ENCODE measurements at places on chromosomes 5 and 9.

- DNase-seq = no peak
Observed at GRCh38 chr5:84450617-84451414, 66.1 kb upstream of the EDIL3 start.

GRCh38 chr9:91197232-91198181 is 164.2 kb downstream of the AUH start:
- no peak for DNase-seq

- DNase-seq = peak; percentile 18
Observed at GRCh38 chr5:14706615-14707021, 42.1 kb downstream of the OTULIN start.

- DNase-seq = no peak
Observed at GRCh38 chr9:131608493-131609037, 63.2 kb downstream of the PRRT1B start.

DNA sequence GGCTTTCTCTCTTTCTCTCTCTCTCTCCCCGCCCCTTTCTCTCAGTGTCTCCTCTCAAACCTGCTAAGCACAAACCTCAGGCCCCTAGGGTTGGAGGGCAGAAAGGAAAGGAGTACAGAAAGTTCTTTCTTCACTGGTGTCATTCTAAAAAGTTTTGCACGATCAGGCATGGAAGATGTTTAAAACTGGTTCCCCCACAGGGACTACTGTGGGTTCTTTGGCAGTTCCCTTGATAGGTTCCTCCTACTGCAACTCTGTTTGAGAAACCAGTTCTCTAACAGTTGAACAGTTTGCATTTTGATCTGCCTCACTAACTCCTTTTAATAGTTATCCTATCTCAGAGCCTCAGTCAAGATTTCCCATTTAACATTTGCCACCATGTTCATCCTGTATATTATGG is 82.9 kb downstream of the CDO1 start:
- DNase-seq = no peak

DNA sequence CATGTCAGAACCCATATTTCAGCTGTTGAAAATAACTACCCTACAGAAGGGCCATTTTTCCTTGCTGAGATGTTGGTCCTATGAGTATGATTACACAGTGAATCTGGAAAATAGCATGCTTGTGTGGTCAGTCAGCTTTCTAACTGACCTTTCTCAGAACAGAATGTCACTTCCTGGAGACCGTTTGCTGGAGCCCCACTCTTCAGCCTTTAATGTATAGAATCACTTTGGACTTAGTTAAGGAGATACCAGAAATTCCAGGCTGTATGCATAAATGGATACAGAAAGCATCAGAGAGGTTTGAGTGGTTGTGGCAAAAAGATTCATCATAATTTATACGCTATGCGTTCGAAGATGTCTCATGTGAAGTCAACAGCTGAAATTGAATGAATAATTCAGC is 488.1 kb downstream of the EBF1 start:
- no peak for DNase-seq

- no peak for DNase-seq
Observed at GRCh38 chr5:10018201-10019069, 231.3 kb downstream of the ATPSCKMT start.

GRCh38 chr9:88808019-88808656 is 183.1 kb upstream of the S1PR3 start:
- no peak for DNase-seq

GRCh38 chr5:13133951-13134350 is 810.5 kb downstream of the DNAH5 start:
- DNase-seq = no peak

DNA sequence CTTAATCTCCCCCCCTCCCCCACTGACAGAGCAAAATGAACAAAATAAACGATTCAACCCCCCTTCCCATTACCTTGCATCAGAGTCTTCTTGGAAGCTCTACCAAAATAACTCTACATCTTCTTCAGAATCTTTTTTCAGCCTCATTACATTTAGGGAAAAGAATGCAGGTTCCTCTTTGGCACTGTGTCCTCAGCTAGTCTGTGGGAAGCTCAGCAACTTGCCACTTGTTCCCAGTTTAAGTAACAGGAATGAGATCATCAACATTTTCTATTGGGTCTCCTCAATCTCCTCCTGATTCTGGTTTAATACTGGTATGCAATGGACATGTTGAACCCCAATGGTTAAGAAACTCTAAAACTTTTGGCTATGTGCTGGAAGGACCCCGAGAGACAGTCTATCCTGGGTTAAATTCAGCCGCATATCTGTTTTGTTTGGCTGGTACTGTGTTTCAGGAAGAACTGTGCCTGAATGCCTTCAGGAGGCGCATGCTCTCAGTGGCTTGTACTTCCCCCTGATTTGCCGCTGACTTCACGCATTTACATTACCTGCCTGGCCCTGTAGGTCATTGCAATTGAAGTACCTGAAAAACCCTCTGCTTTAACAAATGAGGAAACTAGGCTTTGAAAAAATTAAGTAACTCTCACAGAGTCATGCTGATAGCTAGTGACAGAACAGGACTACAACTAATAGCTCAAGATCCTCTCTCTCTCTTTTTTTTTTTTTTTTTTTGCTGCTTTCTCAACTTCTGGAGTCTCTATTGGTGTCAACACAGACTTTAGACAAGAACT is 78.1 kb upstream of the HMHB1 start:
- no peak for DNase-seq

DNA sequence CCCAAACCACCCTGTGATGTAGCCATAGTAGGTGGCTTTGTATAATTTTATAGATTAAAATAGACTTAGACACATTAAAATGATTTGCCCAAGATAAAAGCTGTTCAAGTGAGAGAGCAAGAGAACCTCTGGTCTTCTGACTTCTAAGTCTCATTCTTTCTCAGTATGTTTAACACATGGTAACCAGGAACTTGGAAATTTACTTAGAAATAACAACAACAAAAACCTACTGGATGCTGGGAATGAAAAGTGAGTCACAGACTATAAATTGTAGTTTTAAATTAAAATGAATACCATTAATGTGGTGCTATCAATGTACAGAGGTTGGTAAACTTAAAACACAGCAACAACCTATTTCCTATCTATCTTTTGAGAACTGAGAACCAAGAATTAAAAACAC is 30.4 kb downstream of the HMGCR start:
- DNase-seq = no peak

GRCh38 chr5:88979244-88979643 is 96.3 kb upstream of the MEF2C start:
- no peak for DNase-seq

GRCh38 chr9:35557320-35557719 is 47.7 kb upstream of the TESK1 start:
- DNase-seq = no peak

DNA sequence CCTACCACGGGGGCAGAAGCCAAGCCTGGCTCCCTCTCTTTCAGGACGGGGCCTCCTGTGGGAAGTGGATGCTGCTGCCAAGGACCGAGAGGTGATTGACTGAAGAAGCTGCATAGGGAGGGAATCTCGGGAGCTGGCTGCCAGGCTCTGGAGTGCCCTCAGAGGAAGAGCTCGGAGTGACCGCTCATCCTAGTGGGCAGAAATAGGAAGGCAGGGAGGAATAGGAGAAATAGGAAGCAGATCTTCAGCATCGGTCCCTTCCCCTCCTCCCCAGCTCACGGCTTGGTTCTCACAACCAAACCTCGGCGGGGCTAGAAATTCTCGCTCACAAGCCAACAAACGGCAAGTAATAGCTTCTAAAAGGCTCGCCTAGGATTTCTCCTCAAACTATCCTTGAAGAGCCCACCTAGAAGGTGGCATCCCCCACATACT is 159.9 kb upstream of the RAI14 start:
- no peak for DNase-seq

GRCh38 chr5:143758750-143759149 is 53.2 kb upstream of the HMHB1 start:
- no peak for DNase-seq

DNA sequence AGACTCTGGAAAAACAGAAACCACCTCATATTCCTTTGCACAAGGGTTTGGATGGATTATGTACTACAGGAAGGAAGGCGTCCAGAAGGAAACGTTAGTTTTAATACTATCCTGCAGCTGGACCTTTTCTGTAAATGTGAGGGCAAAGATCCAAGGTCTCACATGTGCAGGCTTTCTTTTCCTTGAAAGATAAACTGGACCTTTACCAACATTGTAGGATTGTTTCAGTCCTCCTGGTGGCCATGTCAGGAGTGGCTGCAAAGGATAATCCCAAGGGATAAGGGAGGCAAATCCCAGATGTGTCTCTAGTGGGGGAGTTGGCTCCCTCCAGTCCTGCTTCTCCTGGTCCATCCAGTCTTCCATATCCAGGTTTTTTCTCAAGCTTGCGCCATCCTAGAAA is 397.5 kb downstream of the HTR1A start:
- no peak for DNase-seq

GRCh38 chr5:54045077-54045792 is 265.1 kb downstream of the ARL15 start:
- DNase-seq = no peak

DNA sequence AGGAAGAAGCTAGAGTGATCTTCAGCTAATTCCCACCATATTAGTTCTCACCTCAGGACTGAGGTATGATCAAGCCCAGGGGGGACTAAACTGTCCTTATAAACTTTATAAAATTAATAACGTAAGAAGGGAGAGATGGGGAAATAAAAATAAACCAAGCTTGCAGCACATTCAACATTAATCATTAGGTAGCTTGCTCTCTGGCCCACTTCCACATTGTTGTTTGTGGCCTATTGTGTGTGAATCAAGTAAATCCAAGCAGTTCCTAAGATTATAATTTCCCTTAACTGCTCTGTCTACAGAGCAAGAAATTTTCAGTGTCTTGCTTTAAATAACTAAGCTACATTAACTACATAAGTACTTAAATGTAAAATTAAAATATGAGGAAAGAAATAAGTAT is 131.3 kb upstream of the ABCA1 start:
- DNase-seq = no peak

GRCh38 chr9:2337627-2338026 is 284.0 kb upstream of the VLDLR start:
- no peak for DNase-seq

- DNase-seq = no peak
Observed at GRCh38 chr5:160260881-160261815, 31.8 kb downstream of the FABP6 start.

DNA sequence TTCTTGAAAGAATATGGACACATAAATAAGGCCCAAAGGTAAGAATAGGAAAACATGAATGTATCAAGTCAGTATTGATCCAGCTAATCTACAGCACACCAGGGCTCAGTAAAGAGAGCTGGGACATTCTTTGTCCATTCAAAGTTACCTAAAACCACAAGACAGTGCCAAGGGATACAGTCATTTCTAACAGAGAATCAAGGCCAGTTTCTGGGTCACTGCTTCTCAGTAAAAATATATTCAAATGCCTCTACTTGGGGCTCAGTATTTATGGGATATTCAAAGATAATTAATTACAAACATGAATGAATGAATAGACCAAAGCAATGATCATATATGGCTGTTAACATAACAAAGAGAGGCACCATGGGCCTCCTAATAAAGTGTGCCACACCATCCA is 34.9 kb downstream of the MTMR12 start:
- DNase-seq = no peak

DNA sequence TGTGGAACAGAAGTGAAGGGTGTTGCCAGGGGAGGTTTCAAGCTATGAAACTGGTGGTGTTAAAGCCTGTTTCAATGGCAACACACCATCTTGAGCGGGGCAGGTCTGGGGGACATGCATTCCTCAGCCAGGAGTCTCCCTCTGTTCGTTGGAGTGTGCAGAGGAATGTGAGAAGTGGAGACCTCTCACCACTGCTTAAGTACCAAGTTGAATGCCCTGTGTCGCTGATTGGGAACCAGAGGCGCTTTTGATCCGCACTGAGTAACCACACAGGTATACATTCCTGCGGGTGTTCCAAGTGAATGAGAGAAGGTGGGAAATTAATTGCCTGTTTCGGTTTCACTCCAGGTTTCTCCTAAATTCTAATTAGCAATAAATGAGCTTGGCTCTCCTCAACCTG is 99.4 kb downstream of the LIX1 start:
- no peak for DNase-seq

DNA sequence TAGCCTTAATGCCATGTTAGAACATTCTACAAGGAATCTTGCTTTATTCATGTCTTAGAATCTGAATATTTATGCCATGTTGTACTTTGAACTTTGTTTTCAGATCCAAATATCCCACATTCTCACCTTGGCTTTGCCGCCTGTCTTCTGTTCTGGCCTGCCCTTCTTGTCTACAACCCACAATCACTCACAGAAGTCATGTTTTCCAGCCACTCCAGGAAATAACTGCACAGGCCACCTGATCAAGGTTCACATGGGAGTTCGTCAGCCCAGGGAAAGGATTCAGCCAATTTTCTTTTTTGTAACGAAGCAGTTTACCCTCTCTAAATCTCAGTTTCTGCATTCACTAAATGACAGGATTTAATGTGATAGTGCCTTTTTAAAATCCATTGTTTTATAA is 70.5 kb downstream of the JAKMIP2 start:
- DNase-seq = no peak

DNA sequence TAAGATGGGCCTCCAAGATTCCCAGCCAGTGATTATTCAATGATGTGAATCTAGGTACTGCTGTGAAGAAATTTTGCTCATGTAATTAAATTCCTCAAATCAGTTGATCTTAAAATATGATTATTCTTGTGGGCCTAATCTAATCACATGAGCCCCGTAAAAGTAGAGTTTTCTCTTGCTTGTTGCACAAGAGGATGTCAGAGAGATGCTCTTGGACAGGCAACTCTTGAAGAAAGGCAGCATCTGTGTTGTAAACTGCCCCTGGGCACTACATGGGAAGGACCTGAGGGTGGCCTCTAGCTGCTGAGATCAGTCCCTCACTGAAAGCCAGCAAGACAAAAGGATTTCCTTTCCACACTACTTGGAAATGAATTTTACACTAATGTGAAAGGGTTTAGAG is 132.9 kb downstream of the TRPM3 start:
- no peak for DNase-seq

DNA sequence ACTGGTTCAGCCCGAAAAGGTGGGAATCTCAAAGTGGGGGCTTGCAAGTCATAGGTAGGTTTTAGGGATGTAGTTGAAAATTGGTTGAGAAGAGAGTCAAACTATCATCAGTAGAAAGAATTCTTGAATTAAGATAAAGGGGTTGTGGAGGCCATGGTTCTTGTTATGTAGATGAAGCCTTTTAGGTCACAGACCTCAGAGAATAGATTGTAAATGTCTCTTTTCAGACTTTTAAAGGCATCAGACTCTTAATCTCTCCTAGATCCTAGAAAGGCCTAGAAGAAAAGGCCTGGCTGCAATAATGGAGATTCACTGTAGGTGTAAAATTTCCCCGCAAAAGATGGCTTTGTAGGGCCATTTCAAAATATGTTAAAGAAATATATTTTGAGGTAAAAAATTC is 96.4 kb downstream of the PSAT1 start:
- DNase-seq = no peak

- no peak for DNase-seq
Observed at GRCh38 chr5:78747055-78747454, 98.5 kb upstream of the LHFPL2 start.
